ENCODE measurements at places on chromosomes 3 and 15. TPM values are rescaled to one million over a fixed set of nuclear protein-coding genes. Genes with fewer than 3 reads are reported as not detected.

Gene GOLGA6B
- not detected for polyA plus RNA-seq

Gene FBXO22
- 44.2 TPM for polyA plus RNA-seq

Gene MYZAP
- polyA plus RNA-seq: 0.16 TPM

Gene SPPL2A
- polyA plus RNA-seq: 29.9 TPM

Gene SPINK8
- polyA plus RNA-seq: not detected

Gene SYNM
- 7.2 TPM for polyA plus RNA-seq

Gene LIPH
- 0.05 TPM for polyA plus RNA-seq

Gene KIF7
- polyA plus RNA-seq: 5.6 TPM

Gene ARPIN
- polyA plus RNA-seq: 3.5 TPM

Gene ALG1L2
- not detected for polyA plus RNA-seq

Gene GUCA1C
- polyA plus RNA-seq: not detected

Gene ACTRT3
- not detected for polyA plus RNA-seq

Gene IL17RE
- not detected for polyA plus RNA-seq

Gene CFAP100
- polyA plus RNA-seq: 2.3 TPM

Gene CCR1
- polyA plus RNA-seq: not detected

Gene IL5RA
- 0.10 TPM for polyA plus RNA-seq

Gene FBXO40
- polyA plus RNA-seq: not detected

Gene SLC12A8
- polyA plus RNA-seq: 4.6 TPM

Gene TMEM202
- polyA plus RNA-seq: not detected

Gene SLC25A36
- 201 TPM for polyA plus RNA-seq

Gene CELF6
- 68.6 TPM for polyA plus RNA-seq

Gene CASR
- polyA plus RNA-seq: not detected

Gene TRH
- 2.6 TPM for polyA plus RNA-seq

Gene IRAK2
- 1.1 TPM for polyA plus RNA-seq

Gene USP50
- polyA plus RNA-seq: not detected

Gene GOLGA8G
- polyA plus RNA-seq: not detected

Gene SLC12A1
- polyA plus RNA-seq: 0.67 TPM

Gene GRAMD1C
- polyA plus RNA-seq: 31.0 TPM

Gene POLQ
- 0.10 TPM for polyA plus RNA-seq

Gene RLBP1
- 0.16 TPM for polyA plus RNA-seq

Data from neural cell (in vitro differentiated cells).